ENCODE measurements at places on chromosomes 3 and 15.

GRCh38 chr3:133475245-133476010 lies 75.6 kb downstream of the BFSP2 start:
- DNase-seq, result no peak

GRCh38 chr3:24496529-24497482 lies 2.2 kb upstream of the THRB start:
- DNase-seq, result peak; percentile 4

GRCh38 chr3:197550489-197550888 lies 5.3 kb downstream of the BDH1 start:
- DNase-seq, result no peak

DNA sequence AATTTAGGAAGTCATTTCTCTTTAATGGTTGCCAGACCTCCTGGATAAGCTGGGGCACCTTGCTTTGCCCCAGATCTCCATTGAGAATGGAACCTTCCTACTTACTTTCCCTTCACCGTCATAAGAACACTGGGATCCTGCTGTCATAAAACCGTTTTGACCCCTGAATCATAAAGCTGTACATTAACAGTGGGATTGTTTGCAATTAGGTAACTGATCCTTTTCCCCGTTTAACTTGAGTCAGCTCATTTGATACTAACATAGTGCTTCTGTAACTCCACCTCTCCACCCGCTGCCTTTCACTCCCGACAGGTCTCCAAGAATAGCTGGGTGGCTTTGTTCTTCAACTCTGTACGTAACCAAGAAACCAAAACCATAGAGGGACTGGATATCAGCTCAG lies 308.2 kb upstream of the WNT5A start:
- DNase-seq, result peak; percentile 30

DNA sequence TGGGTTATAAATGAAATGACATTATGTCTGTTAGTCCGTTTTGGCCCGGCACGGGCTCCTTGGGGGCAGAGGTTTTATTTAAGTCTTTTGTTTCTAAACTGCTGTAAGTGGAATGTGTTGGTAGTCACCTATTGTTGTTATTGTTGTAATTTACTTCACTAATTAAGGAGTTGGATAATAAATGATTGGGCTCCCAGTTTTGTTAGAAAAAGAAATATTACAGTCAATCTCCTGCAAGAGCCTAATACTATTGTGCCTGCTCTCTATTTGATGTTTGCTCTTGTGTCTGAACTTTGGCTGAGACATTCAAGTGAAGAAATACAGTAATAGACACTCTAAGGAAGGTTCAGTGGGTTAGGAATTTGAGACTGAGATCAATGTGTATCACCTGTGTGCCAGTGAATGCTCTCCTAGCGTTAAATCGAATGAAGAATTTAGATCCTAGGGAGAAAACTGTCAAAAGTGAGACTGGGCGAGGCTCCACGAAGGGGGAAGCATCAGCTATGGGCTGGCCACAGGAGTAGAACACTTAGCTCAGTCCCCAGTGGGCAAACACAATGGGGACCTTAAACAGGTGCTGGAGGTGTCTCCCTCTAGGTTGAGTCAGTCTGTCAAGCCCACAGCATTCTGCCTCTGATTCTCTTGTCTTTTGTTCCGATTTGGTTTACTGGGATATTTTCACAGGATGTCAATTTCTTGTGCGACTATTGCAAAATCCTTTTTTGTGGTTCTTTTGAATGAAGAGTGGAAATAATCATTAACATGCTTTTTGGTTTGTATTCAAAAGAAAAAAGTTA lies 1.2 kb downstream of the ROBO2 start:
- DNase-seq, result peak; percentile 39

DNA sequence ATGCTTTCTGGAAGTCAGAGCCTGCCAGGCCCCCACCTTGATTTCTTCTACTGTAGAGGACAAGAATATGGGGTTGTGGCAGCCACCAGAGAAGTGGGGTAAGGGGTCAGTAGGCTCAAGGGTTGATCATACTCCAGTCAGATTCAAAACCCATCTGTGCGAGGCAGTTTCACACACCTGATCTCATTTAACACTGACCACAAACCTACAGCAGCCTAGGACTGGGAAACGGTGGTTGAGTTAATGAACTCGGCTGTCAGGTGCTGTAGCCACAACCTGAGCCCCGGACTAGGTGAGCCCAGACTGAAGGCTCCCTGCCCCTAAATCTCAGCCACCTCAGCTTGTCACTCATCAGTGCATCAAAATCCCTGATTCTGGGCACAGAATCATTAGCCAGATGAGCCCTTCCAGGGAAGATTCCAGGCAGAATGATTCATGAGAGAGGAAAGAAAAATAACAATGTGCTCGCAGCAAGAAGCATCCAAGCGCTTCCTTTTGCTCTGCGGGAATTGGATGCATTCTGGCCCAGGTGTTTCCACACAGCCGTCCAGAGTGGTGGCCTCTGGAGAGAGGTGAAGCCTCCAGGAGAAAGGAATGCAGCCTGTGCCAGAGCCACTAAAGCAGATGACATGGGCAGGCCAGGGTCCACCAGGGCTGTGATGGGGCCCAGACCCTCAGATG lies 102.1 kb downstream of the SRGAP3 start:
- DNase-seq, result no peak

DNA sequence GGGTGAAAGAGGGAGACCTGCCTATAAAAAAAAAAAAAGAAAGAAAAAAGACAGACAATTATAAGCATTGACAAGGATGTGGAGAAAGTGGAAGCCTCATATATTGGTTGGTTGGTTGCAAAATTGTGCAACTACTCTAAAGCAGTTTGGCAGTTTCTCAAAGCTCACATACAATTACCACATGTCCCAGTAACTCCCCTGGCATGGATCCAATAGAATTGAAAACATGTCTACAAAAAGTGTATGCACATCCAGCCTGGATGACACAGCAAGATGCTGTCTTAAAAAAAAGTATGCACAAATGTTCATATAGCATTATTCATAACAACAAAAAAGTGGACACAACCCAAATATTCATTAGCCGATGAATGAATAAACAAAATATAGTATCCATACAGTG lies 19.5 kb downstream of the SETMAR start:
- no peak for DNase-seq

Data from NCI-H748 treated with DMSO at 0.1 percent for 48 hours (cell line).